CD4-positive, alpha-beta T cell treated with Interleukin-15 for 1 hour (primary cell): ENCODE measurements at places on chromosomes 5 and 9.

DNA sequence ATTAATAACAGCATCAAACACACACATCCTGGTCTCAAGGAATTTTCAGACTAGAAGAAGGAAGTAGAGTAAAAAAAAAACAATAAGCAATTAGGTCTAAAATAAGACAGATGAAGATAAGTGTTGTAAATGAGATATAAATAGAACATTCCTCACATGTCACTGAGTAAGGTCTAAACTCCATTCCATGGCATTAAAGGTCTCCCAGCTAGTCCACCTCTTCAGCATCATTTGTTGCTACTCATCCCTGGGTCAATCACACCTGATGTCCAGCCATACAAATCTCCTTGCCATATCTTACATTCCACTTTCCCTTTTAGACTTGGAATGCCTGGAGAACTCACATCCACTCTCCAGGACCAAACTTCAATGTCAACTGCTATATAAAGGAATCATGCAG is 214.1 kb upstream of the KLF4 start:
- DNase-seq = no peak

- DNase-seq = no peak
Observed at GRCh38 chr5:72268753-72269410, 51.2 kb downstream of the MRPS27 start.

GRCh38 chr9:94057918-94058317 is 26.3 kb upstream of the PTPDC1 start:
- DNase-seq = no peak

DNA sequence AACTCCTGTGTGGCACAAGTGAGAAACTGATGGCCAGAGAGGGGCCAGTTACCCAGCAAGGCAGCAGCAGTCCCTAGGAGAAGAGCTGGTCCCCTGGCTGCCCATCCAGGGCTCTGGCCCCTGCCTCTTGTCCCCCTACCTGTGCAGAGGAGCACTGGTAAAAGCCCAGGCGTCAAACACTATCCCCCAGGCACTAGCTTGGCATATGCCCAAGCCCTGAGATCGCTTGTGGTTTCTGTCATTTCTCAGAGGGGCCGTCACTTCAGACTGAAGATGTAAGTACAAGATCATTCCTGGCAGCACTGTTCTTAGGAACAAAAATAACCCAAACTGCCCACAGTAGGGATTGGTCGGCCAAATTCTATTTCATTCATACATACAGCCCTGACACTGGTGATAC is 53.9 kb downstream of the COL15A1 start:
- no peak for DNase-seq

DNA sequence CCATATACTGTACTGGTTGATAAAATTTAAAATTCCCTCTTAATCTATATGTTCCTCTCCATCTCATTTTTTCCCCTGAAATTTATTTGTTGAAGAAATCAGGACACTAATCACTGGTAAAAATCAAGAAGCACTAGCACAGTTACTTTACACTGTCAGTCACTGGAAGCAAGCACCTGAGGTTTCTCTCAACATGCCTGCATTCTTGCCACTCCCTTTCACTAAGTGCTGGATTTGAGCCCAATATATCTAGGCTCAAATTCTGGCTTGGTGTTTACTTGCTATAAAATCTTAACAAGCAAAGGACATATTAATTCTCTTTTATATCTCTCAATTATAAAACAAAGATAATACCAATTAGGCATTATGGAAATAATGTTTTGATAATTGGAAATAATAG is 58.6 kb downstream of the DIAPH1 start:
- DNase-seq = no peak

DNA sequence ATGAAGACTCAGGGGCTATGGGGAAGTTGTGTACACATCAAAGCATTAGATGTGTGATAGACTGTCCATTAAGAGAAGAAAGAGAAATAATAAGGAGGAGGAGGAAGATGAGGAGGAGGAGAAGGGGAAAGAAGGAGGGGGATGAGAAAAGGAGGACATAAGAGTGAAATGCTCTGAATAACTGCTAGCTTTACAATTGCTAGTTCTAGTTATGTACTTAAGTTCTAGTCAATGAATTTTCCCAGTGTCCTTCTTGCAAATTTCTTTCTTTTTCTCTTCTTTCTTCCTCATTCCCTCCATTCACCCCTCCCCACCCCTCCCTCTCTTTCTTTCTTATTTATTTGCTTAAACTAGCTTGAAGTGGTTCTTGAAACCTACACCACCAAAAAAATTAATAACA is 534.9 kb upstream of the GRAMD2B start:
- no peak for DNase-seq

DNA sequence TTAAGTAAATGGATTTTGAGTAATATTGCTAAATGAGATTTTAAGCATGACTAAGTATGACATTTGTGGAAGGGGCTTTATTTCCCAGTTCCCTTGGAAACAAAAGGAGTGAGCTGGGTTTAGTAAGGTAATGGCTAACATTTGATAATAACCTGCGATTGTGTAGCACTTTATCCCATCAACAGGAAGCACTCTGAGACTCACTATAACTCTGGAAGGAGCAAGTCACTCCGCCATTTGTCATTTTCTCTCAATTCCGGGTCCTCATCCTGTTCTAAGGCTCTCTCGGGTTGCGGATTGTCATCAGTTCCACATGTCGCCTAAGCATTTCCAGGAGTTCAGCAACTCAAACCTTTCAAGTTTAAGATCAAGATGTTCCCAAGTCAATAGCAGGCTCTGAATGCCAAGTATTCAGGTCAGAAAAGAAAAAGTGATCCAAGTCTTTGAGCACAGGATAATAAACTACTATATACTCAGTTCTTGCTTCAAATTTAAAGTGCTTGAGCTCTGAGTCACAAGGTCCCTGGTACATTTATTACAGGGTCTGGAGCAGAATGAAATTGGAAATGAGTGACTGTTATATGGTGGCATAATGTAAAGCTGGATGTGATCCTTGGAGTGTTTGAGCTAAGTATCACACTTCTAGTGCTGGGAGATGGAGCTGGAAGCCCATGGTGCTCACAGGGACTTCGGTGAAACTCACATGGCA is 39.3 kb downstream of the CAPSL start:
- no peak for DNase-seq

DNA sequence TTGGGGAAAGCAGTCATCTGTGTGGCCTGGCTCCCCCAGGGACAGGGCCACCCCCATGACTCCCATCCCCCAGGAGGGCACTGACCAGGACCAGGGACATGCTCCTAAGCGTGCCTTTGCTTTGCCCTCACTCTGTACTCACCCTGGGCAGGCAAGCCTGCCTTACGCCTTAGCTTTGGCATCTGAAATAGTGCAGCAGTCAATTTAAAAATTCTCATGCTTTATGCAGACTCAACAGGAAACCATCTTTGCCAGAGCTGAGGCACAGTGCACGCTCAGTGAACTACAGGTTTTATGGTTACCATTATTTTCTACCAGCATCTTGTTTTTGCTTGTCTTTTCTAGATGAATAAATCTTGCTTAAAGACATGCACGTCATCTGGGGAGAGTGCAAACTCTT is 323.5 kb downstream of the IRX2 start:
- DNase-seq = no peak

DNA sequence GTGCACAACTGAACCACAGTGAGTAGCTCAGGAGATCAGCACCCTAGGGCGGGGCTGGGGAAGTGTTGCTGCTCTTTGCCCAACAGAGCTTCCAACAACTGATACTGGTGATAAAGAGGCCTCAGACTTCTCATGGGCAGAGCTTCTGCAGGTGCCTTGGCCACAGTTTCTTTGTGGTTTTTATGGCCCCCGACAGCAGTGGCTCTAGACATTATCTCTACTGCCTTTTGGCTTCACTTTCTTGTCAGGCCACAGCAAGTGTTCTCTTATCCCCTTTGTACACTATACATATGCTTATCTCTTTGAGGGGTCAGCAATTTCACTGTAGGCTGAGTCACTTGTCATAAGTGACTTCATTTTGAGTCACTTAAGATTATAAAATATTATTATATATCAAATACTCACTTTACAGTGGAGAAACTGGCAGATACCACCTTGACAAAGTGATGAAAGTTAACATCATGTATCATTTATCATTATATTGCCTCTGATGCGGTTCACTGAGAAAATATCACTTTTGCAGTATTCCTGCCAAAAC is 90.9 kb upstream of the COX7C start:
- no peak for DNase-seq

GRCh38 chr9:1619915-1620710 is 395.0 kb upstream of the SMARCA2 start:
- no peak for DNase-seq

DNA sequence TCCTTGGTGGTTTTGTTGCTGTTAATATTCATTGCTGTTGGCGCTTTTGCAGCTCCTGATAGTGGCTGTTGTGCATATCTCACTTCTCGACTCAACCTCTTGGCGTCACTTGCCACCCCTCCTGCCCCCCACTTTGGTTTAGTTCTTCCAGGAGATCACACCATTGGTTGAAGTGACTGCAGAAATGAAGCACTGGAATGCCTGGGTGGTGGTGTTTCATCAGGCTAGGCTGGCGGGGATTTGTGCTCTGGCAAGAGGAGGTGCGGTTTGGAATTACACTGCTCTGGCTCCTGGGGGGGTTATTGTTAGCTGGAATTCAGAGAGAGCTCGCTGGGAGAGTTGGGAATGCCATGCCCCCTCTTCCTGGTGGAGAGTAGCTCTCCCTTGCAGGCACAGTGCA is 11.5 kb downstream of the PRRC2B start:
- DNase-seq = no peak

GRCh38 chr5:72233835-72234234 is 86.2 kb downstream of the MRPS27 start:
- no peak for DNase-seq

DNA sequence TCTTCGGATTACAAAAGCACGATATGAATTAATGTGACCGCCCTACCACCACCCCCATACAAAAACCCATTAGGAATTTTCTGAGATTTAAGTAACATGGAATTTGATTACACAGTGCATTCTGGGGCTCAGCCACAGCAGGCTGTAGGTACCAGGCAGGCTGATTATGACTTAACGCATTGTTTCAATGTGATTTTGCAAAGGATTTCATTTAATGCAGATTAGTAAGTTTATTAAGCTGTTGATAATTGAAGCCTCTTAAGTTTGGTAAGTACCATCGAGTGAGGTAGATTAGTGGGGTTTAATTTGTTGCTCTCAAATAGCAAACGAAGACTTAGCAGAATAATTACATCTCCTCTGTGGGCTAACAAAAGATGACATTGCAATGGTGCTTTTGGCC is 240.1 kb downstream of the TRPM3 start:
- no peak for DNase-seq

GRCh38 chr5:16540421-16540820 is 74.8 kb upstream of the ZNF622 start:
- DNase-seq = no peak
